HS-27A (cell line): ENCODE measurements at places on chromosomes 13 and 19.

- no peak for DNase-seq
Observed at GRCh38 chr19:6890401-6890913, 3.1 kb downstream of the ADGRE1 start.

GRCh38 chr13:67048084-67048820, 181.9 kb downstream of the PCDH9 start:
- DNase-seq: no peak

- no peak for DNase-seq
Observed at GRCh38 chr19:3024509-3024869, 4.6 kb downstream of the TLE2 start.

GRCh38 chr13:32164622-32165268, 133.2 kb downstream of the FRY start:
- peak; percentile 42 for DNase-seq

GRCh38 chr19:5292453-5292821, 48.2 kb downstream of the PTPRS start:
- no peak for DNase-seq

DNA sequence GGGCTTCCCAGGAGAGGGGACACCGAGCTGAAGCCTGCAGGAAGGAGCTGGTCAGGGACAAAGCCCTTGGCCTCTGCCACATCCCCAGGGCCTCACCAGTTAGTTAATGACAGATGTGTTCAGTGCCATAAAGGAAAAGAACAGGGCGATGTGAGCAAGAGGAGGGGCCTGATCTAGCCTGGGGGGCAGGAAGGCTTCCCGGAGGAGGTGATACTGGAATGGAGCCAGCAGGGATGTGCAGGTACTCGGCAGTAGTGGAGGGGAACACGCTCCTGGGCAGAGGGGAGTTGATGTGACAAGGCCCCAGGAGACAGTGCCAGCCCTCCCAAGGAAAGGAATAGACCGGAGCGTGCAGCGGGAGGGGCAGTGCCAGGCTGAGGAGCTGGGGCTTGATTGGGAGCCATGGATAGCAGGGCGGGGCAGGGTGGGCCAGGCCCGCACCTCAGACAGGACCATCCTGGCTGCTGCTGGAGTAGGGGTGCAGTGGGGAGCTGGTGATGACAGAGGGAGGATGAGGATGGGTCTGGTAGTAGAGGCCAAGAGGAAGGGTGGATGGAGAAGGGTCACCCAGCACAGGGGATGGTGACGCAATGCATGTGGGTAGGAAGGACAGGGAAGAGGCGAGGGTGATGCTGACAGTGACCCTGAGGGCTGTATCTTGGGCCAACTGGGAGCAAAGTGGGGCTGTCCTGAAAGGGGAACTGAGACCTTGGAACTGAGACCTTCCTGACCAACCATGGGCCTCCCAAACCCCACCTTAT, 4.1 kb downstream of the C19orf33 start:
- DNase-seq: no peak

DNA sequence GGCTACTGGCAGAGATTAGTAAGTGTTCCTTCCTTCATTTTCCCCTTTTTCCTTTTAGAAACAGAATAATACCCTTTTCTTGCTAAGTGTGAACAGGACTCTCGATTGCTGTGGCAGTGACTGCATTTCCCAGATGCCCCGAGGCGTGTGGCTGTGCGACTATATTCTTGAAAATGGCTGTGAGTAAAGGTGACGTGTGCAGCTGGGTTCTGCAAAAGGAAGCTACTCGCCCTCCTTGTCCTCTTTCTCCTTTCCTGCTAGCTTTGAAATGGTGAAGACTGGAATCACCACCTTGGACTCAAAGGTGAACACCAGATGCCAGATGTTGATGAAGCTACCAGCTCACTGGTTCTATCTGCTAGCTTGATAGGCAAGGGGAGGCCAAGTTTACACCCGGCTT, 121.4 kb downstream of the MIPEP start:
- DNase-seq: no peak

DNA sequence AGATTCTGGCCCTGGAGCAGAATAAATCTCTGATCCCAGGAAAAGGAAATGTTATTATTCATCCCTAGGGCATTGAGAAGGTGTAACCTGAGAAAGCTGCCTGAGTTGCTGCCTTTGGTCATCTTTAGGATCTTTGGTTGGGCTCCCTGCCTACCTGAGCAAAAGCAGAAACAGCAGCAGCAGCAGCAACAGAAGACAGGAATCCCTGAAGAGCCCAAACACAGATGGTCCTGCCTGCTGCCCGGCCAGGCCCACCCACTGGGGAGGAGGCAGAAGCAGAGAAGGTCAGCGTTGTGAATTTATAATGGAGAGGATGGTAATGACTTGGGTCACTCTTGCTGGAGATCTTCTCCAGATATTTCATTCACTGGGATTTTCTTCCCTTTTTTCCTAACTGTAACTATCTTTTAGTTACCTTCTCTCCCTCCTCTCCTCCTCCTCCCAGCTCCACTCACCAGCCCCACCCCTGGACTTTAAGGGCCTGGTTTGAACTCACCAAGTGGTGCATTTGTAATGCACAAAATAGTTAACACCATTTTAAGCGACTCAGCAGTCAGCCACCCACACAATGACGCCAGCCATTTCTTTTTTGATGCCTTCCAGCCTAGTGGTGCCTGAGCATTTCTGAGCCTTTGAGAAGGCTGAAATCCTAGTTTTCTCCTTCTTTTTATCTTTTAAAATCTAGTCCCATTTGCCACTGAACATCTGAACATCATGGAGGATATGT, 91.7 kb downstream of the HSPH1 start:
- DNase-seq: no peak

GRCh38 chr19:54254195-54254906, 2.7 kb downstream of the LILRB5 start:
- DNase-seq: no peak

DNA sequence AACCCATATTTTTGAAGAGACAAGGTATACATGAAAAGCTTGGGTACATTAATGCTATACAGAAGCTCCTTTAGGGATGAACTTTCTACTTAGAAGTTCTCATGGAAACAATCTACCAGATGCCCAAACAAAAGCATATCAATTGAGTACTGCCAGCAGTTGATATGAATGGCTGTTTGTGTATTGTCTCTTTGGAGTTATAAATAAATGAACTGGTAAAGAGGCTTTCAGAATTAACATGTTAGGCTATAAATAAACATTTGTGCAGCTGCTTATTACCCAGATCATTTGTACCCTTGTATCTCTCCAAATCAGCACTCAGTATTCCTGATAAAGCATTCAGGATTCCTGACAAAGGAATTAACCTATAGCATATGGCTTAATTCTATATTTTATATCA, 418.9 kb downstream of the FGF14 start:
- no peak for DNase-seq

DNA sequence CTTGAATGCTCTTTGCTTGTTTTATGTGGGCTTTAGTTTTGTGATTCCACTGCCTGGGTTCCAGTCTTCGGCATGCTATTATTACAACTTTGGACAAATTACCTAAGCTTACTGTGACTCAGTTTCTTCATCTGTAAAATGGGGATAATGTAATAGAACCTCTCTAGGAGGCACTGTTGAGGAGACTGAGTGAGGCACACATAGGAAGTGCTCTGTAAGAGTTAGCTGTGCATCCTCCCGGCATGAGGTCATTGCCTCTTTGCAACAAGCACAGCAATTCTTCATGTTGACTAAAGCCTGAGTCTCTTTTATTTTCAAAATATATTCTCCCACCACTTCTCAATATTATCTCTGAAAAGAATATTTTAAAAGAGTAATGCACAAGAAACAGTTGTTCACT, 227.4 kb downstream of the DLEU7 start:
- no peak for DNase-seq

GRCh38 chr13:106503730-106504453, 31.6 kb downstream of the EFNB2 start:
- no peak for DNase-seq

DNA sequence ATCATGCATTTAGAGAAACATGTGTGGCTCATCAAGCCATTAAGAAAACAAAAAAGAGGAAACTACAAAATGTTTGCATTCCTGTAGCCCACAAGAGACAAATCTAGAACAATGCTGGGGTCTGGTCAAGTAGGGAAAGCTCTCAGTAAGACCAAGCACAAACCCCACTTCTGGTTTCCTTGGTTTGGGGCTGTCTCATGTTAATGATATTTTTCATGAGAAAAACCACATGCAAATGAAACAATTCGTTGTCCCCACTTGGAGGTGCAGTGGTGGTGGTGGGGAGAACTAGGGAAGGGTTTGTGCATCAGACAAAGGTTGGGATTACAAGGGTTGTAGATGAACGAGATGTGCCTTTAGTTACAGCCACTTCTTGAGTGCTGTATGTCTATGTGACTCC, 7.0 kb upstream of the RB1 start:
- no peak for DNase-seq

DNA sequence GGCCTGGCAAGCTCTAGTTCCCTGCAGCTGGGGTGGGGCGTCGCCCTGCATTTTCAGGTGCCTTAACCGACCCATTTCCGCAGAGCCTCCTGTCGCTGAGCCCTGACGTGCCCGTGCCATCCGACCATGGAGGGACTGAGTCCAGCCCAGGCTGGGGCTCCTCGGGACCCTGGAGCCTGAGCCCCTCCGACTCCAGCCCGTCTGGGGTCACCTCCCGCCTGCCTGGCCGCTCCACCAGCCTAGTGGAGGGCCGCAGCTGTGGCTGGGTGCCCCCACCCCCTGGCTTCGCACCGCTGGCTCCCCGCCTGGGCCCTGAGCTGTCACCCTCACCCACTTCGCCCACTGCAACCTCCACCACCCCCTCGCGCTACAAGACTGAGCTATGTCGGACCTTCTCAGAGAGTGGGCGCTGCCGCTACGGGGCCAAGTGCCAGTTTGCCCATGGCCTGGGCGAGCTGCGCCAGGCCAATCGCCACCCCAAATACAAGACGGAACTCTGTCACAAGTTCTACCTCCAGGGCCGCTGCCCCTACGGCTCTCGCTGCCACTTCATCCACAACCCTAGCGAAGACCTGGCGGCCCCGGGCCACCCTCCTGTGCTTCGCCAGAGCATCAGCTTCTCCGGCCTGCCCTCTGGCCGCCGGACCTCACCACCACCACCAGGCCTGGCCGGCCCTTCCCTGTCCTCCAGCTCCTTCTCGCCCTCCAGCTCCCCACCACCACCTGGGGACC, 1.2 kb downstream of the ZFP36 start:
- DNase-seq: no peak

DNA sequence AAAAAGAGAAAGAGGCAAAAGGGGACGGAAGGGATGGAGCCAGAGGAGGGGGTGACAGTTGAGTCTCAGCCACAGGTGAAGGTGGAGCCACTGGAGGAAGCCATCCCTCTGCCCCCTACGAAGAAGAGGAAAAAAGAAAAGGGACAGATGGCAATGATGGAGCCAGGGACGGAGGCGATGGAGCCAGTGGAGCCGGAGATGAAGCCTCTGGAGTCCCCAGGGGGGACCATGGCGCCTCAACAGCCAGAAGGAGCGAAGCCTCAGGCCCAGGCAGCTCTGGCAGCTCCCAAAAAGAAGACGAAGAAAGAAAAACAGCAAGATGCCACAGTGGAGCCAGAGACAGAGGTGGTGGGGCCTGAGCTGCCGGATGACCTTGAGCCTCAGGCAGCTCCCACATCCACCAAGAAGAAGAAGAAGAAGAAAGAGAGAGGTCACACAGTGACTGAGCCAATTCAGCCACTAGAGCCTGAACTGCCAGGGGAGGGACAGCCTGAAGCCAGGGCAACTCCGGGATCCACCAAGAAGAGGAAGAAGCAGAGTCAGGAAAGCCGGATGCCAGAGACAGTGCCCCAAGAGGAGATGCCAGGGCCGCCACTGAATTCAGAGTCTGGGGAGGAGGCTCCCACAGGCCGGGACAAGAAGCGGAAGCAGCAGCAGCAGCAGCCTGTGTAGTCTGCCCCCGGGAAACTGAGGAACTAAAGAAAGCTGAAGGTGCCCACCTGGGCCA, 2.5 kb downstream of the POLR1G start:
- no peak for DNase-seq

DNA sequence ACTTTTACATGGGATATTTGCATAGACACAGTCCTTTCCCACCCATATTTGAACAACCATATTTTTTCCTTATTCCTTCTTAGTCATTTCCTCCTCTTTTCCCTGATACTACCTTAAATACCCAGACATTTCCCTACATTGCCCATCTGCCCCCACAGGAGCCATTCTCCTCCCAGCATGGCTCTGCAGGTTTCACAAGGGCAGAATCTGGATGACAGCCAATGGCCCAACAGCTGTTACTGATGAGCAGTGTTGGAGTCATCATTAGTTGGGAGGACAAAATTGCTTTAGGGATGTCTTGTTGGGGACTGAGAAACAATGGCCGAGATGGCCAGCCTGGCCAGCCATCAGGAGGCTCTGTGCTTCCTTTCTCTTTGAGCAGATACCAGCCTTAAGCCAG, 209.5 kb downstream of the KLF5 start:
- peak; percentile 47 for DNase-seq

DNA sequence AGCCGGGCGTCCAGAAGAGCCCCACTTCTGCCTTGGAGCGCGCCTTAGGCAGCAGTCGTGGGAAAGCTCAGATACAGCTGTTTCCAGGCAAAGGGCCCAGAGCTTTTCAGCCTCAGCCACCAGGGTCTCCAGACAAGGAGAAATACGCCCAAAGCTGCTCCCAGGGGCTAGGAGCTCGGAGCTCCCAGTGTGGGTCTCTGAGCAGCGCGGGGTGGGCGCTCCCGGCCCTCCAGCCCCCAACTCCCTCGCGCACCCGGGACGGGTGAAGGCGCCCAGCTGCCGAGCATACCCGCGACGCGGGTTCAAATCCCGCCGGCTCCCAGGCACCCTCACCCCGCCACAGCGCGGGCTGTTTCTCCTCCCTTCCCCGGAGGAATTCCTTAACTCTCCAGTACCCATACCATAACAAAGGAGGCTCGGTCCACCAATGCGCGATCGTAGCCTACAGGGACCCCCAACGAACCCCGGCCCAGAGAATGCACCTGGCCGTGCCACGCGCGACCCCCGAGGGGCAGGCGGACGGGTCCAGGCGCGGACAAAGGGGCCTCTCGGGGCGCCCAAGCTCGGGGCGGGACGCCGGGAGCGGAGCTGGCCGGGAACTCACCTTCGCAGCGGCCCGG, 507 bp downstream of the COL4A1 start:
- DNase-seq: no peak

- no peak for DNase-seq
Observed at GRCh38 chr13:113975416-113975815, 1.5 kb upstream of the C13orf46 start.

GRCh38 chr19:34540811-34541557, 59.4 kb downstream of the WTIP start:
- DNase-seq: no peak

DNA sequence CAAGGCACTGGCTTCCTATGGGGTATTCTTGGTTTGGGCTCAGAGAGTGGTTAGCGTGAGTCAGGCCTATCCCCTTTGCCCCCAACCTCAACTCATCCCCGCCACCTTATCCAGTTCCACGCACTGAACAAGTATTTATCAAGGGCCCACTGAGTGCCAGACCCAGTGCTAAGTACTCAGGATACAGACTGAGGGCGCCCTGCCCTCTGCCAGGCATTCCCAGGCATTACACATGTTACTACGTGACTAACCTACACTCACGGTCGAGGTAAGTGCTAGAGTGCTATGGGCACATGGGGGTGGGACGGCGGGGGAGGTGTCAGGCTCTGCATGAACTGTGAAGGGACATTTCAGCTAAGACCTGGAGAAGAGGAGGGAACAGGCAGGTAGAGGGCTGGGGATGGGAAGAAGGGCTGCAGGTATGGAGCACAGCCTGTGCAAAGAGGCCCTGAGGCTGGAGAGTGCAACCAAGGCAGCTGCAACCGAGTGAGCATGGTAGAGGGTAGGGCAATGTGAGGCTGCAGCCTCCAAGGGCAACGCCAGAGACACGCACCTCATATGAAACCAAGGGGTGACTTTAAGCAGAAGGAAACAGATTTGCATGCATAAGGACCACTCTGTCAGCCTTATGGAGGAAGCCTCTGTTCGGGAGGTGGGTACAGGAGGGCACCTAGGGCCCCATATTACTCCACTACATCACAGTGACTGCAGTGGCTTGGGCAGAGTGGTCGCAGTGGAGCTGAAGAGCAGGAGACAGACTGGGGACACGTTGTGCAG, 22.5 kb downstream of the DHRS12 start:
- no peak for DNase-seq
